HFF-Myc (cell line): ENCODE measurements at places on chromosomes 6 and 20.

- DNase-seq, result no peak
Measured at GRCh38 chr20:38181207-38181801, 16.2 kb upstream of the TGM2 start.

DNA sequence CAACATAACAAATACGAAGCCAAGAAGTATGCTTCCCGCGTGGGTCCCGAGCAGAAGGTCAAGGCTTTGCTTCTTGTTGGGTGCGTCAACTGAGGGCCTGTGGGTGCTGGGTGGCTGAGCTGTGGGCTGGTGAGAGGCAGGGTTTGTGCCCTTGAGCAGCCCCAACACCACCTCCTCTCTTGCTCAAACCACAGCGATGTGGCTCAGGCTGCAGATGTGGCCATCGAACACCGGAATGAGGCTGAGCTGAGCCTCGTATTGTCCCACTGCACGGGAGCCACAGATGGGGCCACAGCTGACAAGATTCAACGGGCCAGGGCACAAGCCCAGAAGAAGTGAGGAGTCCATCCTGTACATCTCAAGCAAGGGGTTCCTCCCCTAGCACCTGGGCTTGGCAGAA, 7.0 kb upstream of the PTPRA start:
- DNase-seq, result no peak

DNA sequence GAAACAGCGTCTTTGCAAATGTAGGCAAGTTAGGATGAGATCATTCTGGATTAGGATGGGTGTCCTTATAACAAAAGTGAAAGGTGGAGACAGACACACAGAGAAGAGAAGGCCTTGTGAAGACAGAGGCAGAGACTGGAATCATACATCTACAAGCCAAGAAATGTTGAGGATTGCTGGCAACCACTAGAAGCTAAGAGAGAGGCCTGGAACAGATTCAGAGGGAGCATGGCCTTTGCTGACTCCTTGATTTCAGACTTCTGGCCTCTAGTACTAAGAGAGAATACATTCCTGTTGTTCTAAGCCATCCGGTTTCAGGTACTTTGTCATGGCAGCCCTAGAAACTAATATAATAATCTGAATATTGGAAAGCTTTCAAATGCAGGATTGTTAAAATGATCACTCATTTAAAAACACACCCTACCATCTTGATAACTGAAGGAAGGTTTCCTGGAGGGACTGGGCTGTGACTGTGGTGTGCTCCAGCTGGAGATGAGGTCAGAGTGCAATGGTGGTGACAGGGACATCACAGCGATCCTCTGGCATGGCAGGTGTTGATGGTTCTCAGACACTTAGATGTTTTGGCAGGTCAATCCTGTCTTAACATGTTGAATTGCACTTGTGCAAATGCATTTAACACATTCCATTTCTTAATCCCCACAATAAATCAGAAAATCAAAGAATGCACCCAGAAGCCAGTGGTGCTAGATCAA, 25.1 kb downstream of the CD83 start:
- DNase-seq, result no peak

GRCh38 chr6:139940741-139941729, 566.6 kb upstream of the CITED2 start:
- DNase-seq, result no peak

DNA sequence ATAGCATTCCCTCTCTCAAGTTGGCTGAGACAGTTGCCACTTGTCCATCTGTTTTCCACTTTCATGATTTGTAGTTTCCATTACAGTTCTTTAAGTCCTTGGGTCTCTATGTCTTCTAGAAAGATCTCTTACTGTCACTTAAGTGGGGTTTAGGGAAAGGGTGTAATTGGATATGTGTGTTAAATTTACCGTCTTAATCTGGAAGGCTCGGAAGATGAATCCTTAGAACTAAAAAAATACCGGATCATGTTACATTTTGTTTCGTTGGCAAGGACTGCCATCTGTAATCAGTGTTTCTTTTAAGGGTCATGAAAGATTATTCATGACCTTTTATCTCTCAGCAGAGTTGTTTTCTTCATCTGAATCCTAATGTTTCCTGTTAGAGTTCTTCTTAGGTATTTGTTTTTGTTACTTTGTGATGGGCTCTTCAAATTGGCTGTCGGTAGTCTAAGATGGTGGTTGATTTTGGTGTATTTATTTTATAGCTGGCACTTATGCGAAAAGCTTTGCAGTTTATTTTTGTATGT, 21.8 kb upstream of the BTBD3 start:
- no peak for DNase-seq

- DNase-seq, result no peak
Measured at GRCh38 chr6:98107801-98108200, 726.6 kb upstream of the POU3F2 start.

DNA sequence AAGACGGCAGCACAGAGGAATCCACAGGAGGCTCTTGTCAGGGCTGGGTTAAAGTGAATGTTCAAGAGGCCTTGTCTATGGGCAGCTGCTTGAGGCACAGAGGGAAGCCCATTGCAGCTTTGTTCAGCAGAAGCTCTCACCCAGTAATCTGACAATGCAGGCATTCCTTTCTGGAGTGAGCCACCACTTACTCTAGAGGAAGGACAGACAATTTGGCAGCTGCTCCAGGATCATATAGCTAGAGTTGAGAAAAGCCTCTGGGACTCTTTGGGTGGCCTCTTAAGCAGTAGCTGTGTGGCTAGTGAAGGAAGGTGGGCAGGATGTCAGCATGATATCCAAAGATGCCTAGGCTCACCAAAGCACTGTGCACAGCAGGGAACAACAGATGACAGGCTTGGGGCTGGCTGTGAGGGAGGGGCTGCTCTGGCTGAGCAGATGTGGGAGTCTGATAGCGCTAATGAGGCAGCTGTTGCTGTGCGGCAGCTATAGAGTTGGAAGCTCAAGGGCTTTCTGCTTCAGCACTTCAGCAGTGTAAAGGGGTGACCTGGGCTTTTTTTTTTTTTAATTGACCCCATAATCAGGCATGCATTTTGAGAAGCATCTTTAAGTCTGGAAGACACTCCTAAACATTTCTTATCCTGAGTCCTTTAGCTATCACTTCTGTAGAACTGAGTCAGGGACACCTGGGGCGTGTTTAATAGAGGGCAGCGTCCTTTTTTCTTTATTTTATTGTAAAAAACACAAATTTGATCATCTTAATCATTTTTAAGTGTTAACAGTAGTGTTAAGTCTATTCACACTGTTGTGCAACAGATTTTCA, 27.2 kb downstream of the CMTR1 start:
- DNase-seq, result no peak

GRCh38 chr6:39440039-39440426, 117.5 kb upstream of the KCNK16 start:
- no peak for DNase-seq

GRCh38 chr6:111589366-111589765, 16.3 kb downstream of the TRAF3IP2 start:
- DNase-seq, result no peak

GRCh38 chr6:151065027-151065815, 174.5 kb upstream of the AKAP12 start:
- no peak for DNase-seq
